Cerebellar nuclear complex (tissue), 1 donor: ENCODE measurements at places on chromosomes 3 and 15.

- no peak for DNase-seq
Observed at GRCh38 chr3:3259181-3259580, 79.7 kb upstream of the CRBN start.

DNA sequence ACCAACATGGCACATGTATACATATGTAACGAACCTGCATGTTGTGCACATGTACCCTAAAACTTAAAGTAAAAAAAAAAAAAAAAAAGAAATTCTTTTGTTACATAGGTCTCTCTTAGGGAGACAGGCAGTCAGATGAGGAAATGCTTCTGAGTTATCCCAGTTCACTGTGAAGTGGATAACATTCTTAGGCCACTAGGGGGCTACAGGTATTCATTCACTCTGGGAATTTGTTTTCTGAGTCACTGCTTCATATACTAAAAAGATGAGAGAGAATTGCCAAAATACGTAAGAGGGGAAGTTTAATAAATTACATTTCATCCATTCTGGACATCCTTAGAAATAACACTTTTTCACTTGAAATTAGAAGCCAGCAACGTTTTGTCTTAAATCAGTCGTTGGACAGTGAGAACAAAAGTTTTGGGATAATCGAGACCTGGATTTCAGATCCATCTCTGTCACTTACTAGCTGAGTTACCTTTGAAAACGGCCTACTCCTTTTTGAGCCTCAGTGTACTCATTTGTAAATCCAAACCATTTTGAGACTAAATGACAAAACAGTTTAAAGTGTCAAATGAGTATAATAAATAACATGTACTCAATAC, 738.4 kb upstream of the ALCAM start:
- DNase-seq, result no peak

DNA sequence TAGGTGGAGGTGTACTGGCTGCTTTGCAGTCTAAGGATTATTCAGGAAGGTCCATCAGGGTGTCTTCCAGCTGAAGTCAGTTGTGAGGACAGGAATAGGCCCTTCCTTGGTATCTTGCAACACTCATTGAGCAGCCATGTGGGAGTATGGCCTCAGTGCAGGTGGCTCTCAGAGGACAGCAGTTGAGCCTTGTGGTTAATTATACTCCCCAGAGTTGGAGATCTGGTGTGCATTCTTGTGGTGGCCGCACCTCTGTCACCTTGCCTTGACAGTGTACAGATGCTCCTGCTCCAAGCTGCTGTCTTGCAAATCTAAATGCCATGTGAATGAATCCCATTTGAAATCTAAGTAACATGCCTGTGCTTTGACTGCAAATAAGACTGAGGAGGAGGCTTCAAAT, 339.9 kb upstream of the BCHE start:
- DNase-seq, result no peak

GRCh38 chr3:128112357-128112968, 11.1 kb downstream of the RUVBL1 start:
- DNase-seq, result no peak

DNA sequence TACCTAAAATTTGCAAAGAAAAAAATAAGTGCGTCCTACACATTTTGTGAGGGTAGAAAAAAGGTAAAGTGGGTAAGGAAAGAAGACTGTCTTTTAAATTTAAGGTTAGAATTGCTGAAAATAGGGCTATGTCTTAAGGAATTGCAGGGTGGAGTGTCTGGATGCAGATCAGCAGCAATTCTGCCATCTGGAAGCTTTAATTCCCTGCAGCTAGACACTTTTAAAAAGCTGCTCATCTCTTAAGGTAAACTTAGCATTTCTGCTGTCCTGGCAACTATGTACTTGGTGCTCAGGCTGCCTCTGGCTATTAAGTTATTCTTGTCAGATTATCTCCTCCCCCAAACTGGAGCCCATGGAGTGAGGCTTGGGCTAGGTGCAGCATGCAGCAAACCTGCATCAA, 420.2 kb downstream of the SI start:
- DNase-seq, result no peak

DNA sequence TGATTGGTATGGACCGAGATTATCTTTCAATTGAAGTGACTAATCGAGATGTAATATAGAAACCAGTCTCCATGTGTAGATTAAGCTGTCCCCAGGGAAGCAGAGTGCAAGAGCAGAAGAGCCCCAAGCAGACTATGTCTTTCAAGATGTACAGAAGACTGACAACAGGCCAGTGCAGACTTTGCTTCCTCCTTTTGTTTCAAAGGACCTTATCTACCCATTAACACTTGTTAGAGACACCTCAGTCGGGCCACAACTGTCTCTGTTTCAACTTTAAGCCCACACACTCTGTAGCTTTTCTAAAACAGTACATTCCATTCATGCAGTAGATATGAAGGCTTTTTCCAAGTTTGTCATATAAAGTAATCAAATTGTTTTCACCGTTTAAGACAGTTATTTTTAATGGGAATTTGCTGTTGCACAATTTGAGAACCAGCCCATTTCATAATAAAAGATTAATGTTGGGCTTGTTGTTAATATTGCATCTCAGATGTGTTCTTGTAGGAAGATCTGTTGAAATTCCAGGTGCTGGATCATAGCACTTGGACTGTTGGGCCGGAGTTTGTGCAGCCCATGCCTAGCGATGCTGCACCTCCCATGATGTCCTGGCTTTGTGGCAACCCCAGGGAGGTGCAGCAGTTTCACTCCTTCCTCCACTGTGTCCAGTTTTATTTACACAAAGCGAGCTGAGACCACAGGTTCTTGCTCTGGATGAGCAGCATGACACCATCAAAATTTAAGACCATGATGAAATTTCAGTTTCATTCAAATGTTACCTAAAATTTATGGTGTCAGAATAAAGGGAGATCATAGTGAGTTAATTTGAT, 12.4 kb downstream of the GORASP1 start:
- no peak for DNase-seq

- DNase-seq, result no peak
Observed at GRCh38 chr3:130834476-130834875, 59.4 kb upstream of the ATP2C1 start.

GRCh38 chr3:55313666-55314065, 173.4 kb downstream of the WNT5A start:
- DNase-seq, result no peak

- no peak for DNase-seq
Observed at GRCh38 chr3:112822064-112823055, 24.3 kb downstream of the CD200R1L start.

- DNase-seq, result no peak
Observed at GRCh38 chr3:14620512-14620911, 31.1 kb upstream of the CCDC174 start.

- no peak for DNase-seq
Observed at GRCh38 chr3:74107451-74107850, 482.7 kb upstream of the PDZRN3 start.

GRCh38 chr3:25313286-25313685, 114.8 kb upstream of the RARB start:
- DNase-seq, result no peak

GRCh38 chr3:10753964-10754363, 62.1 kb upstream of the SLC6A11 start:
- no peak for DNase-seq
